Vagina (tissue), 2 donors: ENCODE measurements at places on chromosomes 16 and 17.

DNA sequence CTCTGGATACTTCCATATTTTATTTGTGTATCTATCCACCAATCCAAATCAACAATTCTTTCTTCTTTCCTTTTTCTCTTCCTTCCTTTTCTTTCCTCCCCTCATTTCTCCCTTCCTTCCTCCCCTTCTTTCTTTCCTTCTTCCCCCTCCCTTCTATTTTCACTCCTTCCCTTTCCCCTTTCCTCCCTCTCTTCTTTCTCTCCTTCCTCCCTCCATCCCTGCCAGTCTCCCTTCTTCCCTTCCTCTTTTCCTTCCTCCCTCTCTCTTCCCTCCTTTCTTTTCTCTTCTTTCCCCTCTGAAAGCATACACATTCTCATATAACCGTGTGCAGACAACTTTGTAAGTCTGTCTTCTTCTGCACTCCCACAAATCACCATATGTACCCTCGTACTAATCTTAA, 382.3 kb upstream of the MAF start:
- DNase-seq = no peak

DNA sequence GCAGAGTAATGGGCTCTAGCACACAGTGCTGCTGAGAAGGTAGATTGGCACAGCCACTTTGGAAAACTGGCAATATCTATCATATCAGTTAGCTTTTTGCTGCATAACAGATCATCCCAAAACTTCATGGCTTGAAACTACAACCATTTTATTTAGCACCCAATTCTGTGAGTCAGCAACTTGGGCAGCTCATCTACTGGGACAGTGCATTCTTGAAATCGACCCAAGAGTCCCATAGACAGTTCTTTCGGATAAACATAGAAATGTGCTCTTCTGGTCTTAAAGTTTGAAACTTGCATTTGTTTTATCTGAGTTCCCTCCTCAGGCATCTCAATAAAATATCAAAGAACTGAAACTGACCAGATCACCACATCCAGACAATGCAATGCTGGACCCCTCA, 76.7 kb downstream of the CEP112 start:
- DNase-seq = no peak

DNA sequence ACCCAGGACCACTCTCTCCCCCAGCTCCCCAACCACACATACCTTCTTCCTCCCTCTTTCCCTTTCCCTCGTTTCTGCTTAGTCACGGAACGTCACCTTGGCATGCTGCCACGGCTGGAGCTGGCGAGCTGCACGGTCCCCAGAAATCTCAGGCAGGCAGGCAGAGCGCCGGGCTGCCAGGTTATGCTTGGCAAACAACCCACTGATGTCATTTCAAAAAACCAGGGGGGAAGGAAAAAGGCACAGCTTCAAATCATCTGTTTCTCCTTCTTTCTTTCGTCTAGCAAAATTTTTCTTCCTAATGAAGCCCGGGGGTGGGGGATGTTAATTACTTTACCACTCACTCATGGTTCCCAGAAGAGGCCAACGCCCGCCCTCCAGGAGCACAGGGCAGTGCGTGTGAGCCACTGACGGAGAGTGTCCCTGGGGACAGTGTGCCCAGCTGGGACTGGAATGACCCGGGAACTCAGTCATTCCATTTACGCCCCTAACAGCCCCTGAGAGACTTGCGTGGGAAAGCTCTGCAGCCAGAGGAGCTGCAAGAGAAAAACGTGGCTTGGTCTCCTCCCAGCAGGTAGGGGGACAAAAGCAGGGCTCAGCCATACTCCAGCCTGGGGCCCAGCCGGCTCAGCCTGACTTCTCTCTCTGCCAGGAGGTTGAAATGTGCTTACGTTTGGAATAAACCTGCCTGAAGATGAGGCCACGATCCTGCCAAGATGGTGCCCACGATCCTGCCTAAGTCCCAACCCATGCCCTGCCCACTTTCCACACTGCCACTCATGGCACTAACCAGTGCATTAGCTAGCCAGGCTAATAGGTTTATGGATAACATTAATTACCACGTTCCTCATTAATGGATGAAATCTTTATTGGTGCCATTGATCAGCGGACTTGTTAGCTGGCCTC, 198.9 kb downstream of the ZFHX3 start:
- DNase-seq = no peak

DNA sequence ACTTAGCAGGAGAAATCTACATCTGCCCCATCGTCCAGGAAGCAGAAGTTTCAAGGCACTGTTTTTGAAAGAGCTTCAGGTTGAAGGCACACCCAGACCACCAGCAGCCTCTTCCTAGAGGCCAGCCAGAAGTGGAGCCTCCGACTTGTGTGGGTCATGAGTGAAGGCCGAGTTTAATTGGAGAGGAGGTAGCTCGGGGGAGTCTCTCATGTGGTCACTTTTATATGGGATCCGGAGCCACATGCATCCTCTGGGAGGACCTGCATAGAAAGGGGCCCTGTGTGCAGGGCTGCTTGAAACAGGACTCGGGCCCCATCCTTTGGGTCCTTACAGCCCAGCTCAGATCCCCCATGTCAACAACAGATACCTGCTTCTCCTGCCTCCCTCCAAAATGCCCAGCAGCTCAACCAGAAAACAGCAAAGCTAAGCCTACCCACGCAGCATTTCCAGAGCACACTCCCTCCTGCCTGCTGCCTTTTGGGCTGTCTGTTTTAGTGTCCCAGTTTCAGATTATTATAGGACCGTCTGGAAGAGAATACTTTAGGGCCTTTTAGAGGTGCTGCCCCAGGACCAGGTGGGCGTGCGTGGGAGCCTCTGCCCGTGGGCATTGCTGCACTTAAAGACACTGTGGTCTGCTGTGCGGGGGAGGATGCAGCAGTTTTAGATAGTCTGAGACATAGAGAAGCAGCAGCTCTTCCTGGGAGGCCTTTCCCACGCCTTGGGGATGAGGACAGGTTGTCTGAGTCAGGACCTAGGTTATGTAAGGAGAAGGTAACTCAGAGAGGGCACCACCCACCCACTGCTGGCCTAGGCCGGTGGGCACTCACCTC, 29.5 kb downstream of the MPRIP start:
- no peak for DNase-seq

DNA sequence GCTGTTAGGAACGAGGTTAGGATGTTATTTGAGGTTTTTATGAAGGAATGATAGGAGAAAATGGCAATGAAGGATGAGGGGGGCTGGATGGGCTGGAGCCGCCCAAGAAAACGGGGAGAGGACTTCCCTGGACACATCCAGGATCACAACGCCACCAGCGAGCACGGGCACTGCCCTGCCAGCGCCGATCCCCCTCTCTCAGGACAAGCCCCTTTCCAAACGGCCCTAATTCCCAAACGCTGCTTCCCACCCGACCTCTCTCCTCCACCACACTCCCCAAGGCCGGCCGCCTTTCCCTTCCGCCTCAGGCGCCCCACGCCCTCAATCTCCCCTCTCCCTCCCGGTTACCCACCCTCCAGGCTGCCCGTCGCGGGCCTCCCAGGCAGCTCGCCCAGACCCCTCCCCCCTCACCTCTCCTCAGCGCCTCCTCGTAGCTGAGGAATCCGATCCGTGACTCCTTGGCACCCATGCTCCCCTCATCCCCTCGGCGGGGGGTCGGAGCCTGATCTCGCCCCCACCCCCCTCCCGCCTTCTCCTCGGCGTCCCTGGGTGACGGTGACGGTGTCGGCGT, 377 bp downstream of the USP32 start:
- no peak for DNase-seq

DNA sequence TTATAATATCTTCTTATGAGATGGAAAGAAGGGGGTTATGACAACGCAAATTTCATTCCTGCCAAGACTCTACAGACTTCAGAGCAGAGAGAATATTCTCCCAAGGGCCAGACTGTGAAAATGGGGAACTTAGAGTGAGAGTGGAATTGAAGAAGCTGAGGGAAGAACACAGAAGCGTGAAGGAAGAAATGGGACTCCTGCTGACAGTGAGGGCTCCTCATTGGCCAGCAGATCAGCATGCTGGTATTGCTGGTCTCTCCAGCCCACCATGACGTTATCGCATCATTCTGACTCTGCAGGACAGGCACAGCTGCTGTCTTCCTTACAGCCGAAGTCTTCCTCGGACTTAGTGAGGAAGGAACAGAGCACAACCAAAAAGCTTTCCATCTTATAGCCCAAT, 24.3 kb downstream of the CCL4 start:
- no peak for DNase-seq

DNA sequence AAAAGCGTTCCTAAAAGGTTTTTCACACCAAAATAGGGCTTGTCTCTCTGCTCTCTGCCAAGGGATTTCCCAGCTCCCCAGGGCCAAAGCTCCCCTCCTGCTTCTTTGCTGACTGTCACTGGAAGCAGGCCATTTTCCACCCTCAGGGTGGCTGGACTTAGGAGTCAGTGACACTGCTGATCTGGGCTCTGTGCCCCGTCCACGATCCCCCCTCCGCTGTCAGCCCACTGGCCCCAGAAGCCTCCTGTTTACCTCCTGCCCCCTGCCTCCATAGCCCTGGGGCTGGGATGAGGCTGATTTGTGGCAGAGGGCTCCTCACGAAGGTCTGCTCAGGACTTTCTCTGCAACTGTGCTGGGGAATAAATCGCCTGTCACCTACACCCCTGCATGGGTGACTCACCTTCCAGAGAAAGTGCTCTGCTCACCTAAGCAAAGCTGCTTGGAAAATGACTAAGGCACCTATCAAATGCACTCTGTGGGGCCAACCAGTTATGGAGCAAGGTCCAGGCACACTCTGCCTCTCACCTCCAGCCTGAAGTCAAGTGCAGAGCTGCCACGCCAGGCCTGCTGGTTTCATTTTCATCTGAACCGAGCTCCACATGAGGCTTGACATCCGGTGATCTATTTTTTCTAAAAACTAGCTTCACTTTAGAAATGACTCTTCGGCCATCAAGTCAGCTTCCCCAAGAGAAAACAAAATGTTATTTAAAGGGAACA, 4.9 kb downstream of the MAP3K14 start:
- DNase-seq = no peak

DNA sequence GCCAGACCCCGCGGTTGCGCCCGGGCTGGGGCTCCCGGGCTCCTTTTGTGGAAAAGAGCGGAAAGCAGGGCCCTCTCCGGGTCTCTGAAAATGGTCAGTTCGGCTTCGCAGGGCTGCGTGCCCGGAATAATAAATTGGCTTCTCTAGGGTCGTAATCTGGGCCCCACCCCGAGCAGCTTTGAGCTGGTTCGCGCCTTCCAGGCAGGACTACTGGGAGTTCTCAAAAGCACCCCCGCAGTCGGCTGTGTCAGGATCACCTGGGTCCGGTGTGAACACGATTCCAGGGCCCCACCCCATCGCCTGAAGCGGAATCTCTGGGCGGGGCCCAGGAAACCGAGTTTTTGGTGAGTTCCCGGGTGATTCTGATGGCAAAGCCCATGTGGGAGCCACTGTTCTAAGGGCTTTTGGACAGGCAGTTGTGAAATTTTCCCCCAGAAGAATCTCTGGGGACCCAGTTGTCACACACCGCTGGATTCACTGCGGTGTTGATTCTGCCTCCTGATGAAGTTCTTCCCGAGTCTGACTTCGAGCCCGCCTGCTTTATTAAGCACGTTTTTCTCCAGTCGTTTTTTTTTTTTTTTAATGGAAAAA, 77.0 kb downstream of the MRC2 start:
- peak; percentile 96 for DNase-seq

GRCh38 chr17:33868899-33869298, 386.2 kb upstream of the CCL2 start:
- peak; percentile 18 for DNase-seq

GRCh38 chr16:67040166-67040565, 11.2 kb downstream of the CBFB start:
- no peak for DNase-seq

DNA sequence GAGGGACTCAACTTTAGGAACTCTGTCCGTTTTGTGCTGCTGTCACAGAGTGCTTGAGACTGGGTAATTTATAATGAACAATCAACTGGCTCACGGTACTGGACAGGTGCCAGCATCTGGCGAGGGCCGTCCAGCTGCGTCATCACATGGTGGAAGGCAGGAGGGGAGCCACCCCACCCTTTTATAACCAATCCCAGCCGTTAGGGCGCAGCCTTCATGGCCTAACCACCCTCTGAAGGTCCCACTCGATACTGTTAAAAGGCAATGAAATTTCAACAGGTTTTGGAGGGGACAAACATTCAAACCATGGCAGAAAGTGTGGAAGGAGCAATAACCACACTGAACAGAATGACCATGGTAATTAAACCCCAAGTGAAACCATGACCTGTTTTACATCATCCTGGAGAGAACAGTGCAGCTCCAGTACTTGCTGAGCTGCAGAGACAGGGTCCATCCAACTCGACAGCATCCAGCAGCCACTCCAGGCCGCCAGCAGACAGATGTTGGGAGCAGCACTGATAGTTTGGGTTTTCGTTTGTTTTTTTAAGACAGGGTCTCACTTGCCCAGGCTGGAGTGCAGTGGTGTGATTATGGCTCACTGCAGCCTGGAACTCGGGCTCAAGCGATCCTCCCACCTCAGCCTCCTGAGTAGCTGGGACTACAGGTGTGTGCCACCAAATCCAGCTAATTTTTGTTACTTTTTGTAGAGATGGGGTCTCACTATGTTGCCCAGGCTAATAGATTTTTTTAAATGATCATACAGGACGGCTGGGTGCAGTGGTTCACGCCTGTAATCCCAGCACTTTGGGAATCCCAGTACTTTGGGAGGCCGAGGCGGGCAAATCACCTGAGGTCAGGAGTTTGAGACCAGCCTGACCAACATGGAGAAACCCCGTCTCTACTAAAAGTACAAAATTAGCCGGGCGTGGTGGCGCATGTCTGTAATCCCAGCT, 11.0 kb downstream of the CHMP6 start:
- DNase-seq = no peak

GRCh38 chr16:67780847-67781564, 25.4 kb downstream of the RANBP10 start:
- no peak for DNase-seq

GRCh38 chr16:86214326-86215232, 295.7 kb upstream of the FOXF1 start:
- no peak for DNase-seq

- peak; percentile 93 for DNase-seq
Measured at GRCh38 chr17:7557775-7558543, 591 bp upstream of the TNFSF13 start.

- no peak for DNase-seq
Measured at GRCh38 chr16:67976205-67976604, 4.1 kb downstream of the DPEP3 start.

- DNase-seq = no peak
Measured at GRCh38 chr16:88192601-88193000, 190.2 kb upstream of the ZNF469 start.

- DNase-seq = no peak
Measured at GRCh38 chr16:86924537-86924936, 346.2 kb downstream of the FOXL1 start.

DNA sequence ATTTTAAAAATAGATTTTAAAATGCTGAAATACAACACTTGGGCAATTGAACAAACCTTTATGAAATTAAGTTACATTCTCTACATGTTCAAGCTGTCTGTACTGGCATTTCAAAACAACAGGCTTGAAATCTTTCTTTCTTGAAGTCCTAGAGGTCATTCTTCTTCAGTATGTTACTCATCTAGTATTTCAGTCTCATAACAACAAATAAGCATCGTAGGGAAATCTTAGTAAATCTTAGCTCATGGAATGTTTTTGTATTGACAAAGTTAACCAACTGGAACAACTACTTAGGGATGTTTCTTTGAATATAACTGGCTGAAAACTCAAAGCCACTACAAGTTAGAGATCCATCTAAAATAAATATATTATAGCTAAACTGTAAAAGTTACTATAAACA, 96.6 kb downstream of the KIF2B start:
- no peak for DNase-seq
